ENCODE measurements at places on chromosomes 2 and 18.

GRCh38 chr18:24827501-24827900 is 367.1 kb downstream of the HRH4 start:
- no peak for DNase-seq

- DNase-seq = no peak
These were observed 4.6 kb downstream of the HOXD1 start for GRCh38 chr2:176193048-176193447.

DNA sequence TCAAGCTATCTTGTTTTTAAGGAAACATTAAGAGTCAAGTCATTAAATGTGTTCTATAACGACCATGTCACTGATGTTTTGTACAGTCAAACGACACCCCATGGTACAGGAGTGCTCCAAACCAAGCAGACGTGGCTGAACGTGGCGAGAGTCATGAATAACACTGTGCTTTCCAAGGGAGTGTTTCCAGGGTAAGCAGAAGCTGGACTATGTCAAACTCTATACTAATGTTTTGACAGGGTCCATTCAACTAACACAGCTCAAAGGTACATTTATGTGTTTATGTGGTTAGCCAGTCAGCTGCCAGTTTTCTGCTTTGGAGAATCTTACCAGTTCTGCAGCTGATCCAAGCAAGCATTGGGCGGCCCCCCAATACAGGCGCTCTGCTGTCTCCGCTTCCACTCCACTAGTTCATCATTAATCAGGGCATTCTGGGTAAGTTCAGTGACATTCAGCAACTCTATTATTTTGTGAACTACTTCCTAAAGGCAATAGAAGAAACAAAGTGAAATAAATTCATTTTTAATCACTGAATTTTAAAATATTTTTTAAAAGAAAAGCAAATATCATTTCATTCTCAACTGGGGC is 16.4 kb downstream of the STAT1 start:
- no peak for DNase-seq

DNA sequence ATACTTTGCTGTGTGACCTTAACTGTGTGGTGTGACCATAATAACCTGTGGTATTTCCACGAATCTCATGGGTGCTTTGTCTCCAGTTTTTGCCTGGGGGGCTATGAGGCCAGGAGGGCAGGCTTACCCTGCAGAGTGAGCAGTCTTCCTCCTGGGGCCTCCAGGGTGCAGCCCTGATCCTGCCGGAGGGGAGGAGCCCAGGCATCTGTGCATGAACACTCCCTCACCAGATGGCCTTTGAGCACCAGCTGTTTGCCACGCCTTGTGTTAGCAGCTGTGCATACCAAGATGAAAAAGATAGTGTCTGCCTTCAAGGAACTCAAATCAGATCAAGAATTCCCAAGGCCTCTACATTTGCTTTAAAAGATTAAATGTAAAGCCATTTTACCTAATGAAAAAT is 75.0 kb upstream of the RBM44 start:
- no peak for DNase-seq

DNA sequence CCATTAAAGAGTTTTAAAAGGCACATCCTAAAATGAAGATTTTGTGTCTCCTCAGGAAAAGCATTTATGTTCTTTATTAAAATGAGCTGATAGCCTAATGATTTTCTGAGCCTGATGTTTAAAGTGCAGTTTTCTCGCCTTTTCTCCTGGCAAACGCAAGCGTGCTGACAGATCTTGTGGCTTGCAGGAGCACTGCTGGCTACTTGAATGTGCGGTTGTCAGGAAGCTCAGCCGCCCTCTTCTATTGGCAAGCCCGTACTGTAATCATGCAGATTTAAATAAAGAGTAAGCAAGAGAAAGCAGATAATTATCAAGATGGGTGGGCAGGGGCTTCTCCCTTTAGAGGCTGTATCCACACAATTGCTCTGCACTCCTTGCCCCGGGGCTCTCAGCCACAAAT is 139.5 kb upstream of the SPHKAP start:
- DNase-seq = no peak

- no peak for DNase-seq
These were observed 7.6 kb downstream of the ATP6V1B1 start for GRCh38 chr2:70943205-70943871.

- no peak for DNase-seq
These were observed 103.8 kb upstream of the COPS8 start for GRCh38 chr2:236981701-236982485.

DNA sequence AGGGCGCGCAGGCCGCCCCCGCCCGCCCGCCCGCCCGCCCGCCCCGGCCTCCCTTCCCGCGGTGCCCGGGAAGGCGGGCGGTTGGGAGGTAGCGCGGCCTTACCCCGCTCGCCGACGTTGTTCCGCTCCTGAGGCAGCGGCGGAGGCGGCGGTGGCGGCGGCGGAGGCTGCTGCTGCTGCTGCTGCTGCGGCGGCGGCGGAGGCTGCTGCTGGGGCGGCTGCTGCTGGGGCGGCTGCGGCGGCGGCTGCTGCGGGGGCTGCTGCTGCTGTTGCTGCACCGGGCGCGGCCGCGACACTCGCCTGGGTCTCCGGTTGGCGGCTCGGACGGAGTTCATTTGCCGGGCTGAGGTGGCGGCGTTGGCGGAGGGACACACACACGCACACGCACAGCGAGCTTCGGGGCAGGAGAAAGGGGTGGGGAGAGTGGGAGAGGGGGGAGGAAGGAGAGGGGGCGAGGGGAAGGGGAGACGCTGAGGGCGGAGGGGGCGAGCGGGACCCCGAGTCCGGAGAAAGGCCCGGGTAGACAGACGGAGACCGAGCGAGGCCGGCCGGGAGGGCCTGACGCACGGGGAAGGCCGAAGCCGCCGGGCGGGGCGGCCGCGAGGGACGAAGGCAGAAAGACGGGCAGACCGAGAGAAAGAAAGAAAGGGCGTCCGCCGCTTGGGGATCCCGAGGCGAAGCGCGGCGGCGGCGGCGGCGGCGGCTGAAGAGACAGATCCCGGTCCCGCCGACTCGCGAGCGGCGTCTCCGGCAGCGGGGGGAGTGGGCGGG is 727 bp downstream of the FBXO11 start:
- peak; percentile 10 for DNase-seq

- no peak for DNase-seq
These were observed 18.2 kb downstream of the HOXD1 start for GRCh38 chr2:176206682-176207081.

DNA sequence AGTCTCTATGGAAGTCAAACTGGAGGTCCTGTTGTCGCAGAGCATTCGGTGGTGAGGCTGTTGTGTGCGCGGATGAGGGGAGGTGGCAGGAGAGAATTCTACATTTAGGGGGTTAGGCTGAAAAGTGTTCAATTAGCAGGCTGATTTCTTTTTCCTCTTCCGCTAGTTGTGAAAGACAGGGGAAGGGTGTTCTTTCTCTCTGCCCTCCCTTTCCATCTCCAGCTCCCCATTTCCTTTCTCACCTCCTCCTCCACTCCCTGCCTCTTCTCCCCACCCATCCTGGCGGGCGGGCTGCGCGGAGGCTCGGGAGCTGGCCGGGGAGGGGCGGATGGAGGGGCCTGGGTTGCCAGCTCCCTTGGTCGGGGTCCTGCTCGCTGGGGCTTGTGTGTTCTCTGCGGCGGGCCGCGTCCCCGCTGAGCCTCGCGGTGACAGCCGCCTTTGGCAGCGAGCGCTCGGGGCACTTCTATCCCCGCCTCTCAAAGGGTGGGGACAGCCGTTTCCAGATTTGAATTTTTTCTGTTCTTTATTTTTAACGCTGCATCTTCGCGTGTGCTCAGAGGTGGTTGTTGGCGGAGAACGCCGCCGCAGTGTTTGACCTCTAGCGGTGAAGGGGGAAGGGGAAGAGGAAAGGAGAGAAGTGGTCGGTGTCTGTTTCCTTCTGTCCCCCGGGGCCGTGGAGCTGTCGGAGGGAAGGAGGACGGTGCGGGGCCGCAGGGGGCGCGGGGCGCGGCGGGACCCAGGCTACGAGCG is 3.6 kb downstream of the SOX11 start:
- no peak for DNase-seq

GRCh38 chr2:126425943-126426342 is 230.0 kb upstream of the GYPC start:
- no peak for DNase-seq

- no peak for DNase-seq
These were observed 856.4 kb downstream of the RNF144A start for GRCh38 chr2:7773362-7774360.

GRCh38 chr2:121472470-121472993 is 58.1 kb upstream of the RNU4ATAC start:
- no peak for DNase-seq

DNA sequence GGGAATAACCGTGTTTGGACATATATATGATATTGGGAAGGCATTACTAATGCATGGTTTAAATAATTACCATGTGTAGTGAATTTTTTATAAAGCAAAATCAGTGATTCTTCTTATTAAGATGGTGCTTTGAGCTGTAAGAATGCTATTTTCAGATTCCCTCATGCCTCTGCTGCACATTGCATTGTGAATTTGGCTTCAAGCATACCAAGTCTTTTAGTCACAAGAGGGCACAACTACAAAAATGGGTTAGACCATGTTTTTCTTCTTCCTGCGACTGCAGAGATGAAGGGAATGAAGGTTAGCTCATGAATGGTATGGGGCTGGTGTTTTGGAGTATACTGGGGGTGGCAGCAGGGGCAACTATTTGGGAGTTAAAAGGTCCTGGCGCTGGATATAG is 320.1 kb downstream of the SLC4A3 start:
- DNase-seq = no peak

- DNase-seq = no peak
These were observed 76.4 kb downstream of the BOD1L2 start for GRCh38 chr18:57223144-57223870.

GRCh38 chr2:676647-677055 is 555 bp downstream of the TMEM18 start:
- DNase-seq = peak; percentile 99

DNA sequence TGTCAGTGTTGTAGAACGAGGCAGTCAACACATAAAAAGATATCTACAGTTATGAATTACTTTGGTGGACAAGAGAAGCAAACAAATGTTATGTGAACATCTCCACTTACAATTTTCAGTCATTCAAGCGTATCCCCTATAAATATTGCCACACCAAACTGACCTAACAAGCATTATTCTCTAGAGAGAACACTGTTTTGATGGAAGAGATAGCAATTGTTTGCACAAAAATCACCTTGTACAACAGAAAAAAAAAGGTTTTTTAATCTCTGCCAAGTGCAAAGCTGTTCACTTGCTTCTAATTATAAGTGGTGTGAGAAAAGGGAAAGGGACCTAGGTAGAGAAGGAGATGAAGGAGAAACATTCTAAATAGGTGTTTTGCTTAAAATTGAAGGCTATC is 33.8 kb downstream of the PID1 start:
- DNase-seq = no peak

DNA sequence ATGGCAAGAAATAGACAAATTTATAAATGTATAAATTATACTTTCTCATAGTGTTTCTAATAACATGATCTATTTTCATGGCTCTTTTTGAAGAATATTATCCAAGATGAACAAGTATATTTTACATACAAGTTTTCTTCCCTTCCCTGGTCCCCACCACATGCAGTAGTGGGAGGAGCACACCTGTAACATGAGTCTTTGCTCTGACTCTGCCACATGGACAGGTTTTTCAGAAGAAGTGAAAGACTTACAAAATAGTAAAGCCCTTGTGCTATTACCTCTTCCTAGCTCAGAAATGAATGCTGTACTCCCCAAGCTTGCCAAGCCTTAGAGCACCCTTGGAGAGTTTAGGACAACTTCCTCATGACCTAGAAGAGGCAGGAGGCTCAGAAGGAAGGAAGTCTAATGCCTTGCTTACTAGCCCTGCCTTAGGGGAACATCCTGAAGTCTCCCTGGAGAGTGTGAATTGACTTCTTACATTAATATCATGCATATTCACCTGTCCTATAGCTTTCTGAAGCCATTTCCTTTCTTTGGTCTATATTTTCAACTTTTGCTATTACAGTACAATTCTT is 18.4 kb downstream of the MXD1 start:
- no peak for DNase-seq

- DNase-seq = no peak
These were observed 1.0 kb upstream of the ANKRD62 start for GRCh38 chr18:12092398-12093229.

- DNase-seq = no peak
These were observed 158.9 kb upstream of the BOD1L2 start for GRCh38 chr18:56988022-56988421.

DNA sequence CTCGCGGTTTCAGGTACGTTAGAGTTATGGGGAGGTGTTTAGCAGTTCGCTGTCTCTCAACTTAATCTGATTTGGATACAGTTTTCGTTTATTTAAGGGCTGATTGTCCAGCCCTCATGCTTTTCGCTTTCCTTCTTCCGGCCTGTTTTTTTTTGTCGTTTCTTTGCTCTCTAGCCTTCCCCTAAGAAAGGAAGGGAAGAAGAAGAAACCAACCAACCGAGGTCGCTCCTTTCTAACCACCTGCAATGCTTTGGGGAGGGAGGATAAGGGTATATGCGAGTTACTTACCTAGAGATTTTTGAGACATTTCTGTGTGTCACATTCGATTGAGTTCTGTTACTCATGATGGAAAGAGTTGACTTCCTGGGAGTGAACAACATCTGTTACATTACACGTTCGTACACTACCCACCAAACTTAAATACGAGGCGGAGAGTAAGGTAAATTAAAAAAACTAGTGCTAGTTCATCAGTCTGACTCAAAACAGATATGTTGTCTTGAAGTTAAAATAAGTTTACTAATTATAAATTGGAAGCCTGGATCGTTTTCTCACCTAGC is 918 bp downstream of the EIF5B start:
- DNase-seq = no peak

DNA sequence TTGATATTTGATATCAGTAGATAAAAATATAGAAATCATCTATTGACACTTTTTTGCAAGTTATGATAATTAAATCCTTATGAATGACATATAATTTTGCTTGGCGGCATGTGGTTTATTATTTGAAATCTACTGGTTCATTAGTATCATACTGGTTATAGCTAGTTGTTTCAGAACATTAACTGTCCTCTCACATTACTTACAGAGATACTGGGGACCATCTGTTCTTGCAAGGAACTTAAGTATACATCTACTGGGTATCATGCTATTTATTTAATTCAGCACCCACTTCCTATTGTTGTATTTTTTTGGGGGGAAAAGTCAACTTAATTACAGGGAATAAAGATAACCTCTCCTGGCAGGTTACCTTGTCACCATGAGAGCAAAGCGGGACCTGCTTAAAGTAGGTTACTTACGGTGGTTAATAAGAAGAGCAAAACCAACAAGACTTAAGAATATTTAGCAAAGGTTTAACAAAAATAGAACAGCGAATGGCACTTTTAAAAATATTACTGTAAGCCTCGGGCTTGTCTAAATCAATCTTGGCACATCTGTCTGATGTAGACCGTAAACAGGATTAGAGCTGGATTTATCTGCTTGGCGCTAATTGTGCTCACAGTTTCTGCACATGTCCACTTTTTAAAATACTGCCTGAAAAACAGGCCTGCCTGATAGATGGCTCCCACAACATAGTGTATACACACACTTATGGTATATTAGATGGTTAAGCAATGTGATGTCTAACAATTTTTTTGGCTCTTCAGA is 41.8 kb downstream of the CERKL start:
- DNase-seq = no peak

DNA sequence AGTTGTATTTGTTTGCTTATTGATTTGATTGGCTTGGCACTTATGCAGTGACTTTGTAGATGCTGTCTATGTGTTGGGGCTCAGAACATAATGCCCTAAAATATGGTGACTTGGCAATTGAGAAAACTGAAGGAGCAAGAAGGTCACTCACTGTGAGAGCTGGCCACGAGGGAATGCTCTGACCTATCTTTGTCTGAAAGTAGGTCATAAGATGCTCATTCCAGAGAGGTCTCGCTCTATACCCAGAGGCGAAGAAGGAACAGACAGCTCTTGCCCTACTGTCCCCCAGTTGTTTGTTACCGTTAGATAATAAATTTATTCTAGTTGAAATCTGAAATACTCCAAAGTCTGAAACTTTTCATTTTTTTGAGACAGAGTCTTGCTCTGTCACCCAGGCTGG is 158.5 kb downstream of the TGIF1 start:
- no peak for DNase-seq

Data from esophagus squamous epithelium (tissue), 5 donors.